A549 (cell line): ENCODE measurements at places on chromosomes 1 and 21. TPM values are rescaled to one million over a fixed set of nuclear protein-coding genes. Genes with fewer than 3 reads are reported as not detected.
A peak's percentile ranks its signal among the peaks of the same experiment; 100 is the strongest.

FOXO6 gene
- polyA plus RNA-seq: 0.18 to 0.25 TPM (median 0.22 TPM) in 3 replicates

OR2T8 gene
- not detected in 3 replicates for polyA plus RNA-seq

GJA9 gene
- 0.05 TPM in 1 of 3 replicates, not detected in the others for polyA plus RNA-seq

DNA sequence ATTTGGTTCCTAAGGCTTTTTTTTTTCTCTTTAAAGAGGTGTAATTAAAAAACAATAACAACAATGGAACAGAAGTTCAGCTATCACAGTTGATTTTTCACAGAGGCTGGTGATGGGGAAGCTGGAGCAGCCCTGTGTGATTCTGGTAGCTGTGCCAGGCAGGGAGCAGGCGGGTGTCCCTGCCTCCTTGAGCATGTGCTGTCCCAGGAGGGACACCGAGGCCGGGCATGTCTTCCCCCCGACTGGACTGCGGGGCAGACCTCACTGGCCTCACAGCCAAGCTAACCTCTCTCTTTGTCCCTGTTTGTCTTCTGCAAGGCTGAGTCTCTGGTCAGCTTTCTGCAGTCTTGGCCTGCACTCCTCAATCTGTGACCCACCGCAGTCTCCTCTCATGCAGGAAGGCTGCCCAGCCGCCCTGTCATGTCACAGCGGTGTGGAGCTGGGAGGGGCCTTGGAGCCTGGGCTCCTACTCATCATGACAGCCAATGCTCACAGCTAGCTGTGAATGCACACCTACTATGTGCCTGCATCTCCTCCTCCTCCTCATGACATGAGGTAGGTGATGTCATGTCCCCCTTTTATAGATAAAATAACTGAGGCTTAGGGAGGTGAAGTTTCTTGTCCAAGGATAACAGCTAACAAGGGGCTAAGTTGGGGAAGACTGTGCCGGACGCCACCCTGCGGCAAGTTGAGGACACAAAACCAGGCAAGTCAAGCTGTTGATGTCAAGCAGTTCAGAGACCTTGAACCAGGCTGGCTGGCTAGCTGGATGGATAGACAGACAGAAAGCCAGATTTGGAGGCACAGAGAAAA lies 10.3 kb upstream of the ACTL8 start:
- no peak for DNase-seq

DNA sequence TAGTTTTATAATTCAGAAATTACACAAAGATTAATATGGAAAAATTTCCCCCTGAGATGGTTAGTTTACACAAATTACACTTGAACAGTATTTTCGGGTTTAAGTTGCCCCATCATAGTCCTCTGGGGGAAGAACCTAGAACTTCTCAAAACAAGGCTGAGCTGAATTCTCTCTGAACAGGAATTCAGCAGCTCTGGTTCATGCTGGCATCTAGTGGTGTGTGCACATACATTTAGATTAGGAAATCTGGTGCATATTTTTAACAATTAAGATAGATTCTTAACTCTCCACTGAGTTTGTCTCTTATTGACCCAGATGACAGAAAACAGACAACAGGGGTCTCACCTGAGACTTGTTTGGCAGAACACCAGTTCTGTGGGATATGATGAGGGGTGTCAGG lies 410.7 kb downstream of the DSCAM start:
- DNase-seq: no peak

GRCh38 chr1:65068202-65069010 lies 79.6 kb upstream of the AK4 start:
- DNase-seq: no peak

DNA sequence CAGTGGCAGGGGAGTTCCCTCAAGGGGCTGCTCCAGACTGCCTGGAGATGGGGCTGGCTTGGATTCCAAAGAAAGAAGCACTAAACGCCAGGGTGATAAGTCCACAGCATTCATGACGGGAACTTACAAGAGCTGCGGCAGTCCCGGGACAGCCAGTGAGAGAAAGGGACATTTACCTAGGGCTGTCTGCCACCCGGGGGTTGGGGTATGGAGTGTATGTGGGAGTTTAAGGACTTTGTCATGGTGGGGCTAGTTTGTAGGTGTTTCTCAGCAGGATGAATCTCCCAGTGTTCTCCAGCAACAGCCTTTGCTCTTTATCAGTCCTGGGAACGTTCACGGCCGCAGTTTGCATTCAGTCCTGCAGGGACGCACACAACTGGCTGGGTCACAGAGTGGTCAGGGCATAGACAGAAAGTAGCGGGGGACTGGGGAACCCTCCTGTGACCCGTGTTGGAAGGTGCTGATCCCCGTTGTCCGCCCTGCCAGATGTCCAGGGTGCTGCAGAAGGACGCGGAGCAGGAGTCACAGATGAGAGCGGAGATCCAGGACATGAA lies 41.4 kb upstream of the HMGN1 start:
- DNase-seq: no peak

- DNase-seq: no peak
These were observed 6.7 kb upstream of the ARHGAP30 start for GRCh38 chr1:161076410-161076809.

DNA sequence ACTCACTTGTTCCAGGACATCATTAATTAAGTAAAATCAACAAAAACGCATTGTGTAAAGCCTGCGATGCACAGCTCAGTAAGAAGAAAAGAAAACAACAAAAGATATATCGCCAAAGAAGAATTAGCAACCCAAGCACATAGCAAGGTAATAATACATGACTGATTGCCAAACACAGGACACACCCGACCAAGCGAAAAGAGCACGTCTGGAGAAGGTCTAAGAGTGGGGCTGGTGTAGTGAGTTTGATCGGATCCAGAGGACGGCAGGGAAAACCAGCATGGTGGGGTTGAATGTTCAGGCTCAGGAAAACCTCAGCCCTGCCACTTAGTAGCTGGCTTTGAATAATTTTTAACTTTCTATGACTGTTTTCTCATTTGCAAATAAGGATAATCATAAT lies 69.8 kb downstream of the JAK1 start:
- DNase-seq: no peak

GRCh38 chr1:207081088-207081487 lies 7.6 kb upstream of the C4BPB start:
- peak; percentile 17 for DNase-seq

DNA sequence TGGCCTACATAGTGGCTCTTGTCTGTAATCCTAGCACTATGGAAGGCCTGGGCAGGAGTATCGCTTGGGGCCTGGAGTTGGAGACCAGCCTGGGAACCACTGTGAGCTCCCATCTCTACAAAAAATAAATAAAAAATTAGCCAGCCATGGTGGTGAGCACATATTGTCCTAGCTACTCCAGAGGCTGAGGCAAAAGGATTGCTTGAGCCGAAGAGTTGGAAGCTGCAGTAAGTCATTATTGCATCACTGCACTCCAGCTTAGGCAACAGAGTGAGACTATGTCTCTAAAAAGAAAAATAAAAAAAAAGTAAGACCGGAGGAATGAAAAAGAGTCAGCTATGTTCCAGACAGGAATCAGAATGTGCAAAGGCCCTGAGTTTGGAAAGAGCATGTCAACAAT lies 115.3 kb downstream of the CYYR1 start:
- no peak for DNase-seq

- no peak for DNase-seq
These were observed 4.0 kb downstream of the CLCA1 start for GRCh38 chr1:86472767-86473166.

DNA sequence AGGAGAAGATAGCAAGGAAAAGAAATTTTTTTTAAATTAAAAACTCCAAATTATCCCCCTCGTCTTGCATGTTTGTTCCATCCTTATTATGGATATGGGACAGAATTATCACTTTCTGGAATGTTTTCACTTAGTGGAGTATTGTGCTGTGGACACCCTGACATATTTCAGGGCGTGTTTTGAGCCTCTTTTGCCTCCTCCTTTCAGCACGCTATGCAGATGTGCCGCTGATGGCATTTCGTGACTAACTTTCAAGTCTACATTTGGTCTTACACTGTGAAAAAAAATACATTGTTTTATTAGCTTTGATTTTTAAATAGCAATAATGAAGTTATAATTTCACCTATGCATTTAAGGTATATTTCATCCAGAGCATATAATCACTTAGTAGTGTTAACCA lies 738.7 kb downstream of the LTN1 start:
- no peak for DNase-seq

GRCh38 chr1:216221260-216221700 lies 202.0 kb downstream of the USH2A start:
- DNase-seq: peak; percentile 31

- no peak for DNase-seq
These were observed 61.1 kb upstream of the PPP2R5A start for GRCh38 chr1:212224102-212224501.

- no peak for DNase-seq
These were observed 85.8 kb upstream of the IPO9 start for GRCh38 chr1:201742955-201743805.
